ENCODE measurements at places on chromosomes 7 and 10.
A peak's percentile ranks its signal among the peaks of the same experiment; 100 is the strongest.

GRCh38 chr7:140876519-140877248 is 48.0 kb downstream of the BRAF start:
- DNase-seq: no peak

DNA sequence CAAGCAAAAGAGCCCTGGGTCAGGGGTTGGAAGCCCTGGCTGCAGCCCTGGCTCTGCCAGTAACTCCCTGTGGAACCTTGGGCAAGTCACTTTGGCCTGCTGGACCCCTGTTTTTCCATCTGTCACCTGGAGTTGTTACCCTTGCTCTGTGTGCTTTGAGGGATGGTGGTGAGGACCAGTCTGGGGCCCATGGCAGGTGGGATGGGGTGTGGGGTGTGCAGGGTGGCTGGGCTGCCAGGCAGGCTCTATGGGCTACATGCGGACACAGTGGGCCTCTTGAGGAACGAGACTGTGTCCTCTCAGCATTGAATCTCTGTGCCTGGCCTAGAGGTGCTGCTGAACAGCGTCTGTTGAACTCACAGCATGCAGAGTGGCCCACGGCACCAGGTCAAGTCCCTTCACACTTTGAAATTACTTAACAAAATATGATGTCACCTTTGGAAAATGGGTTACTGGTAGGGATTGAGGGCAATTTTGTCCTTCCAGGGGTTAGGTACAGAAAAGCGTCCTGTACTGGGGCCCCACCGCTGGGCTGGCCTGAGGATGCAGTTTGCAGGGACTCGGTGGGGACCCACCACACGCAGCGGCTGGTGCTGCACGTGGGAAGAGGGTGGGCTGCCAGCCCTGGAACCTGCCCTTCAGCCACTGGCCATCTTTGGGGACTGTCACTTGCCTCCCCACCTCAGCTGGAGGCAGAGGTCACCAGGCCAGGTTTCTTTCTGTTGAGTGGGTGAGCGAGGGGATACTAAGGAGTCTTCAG is 45.3 kb downstream of the PRF1 start:
- DNase-seq: no peak

DNA sequence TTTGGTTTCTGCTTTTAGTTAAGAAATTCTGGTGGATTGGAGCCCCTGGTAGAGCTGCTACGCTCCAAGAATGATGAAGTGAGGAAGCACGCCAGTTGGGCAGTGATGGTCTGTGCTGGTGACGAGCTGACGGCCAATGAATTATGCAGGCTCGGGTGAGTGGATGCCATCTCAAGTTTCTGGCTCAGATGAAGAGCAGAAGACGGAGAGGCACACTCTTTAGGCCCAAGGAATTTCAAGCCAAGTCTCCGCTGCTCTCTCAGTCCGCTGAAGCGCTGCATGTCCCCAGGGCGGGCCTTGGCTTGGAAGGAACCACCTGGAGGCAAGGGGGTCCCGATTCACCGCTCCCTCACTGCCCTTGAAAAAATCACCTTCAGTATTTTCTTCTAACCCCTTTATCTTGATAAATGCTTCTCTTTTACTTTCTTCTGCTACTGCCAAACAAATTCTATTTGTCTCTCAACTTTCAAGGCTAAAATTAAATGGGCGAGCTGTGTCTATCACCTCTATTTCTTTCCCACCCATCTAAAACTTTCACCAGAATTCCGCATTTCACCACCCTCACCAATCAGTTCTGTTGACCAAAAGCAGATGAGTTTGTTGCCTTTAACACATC is 74.2 kb downstream of the ARMC3 start:
- no peak for DNase-seq

DNA sequence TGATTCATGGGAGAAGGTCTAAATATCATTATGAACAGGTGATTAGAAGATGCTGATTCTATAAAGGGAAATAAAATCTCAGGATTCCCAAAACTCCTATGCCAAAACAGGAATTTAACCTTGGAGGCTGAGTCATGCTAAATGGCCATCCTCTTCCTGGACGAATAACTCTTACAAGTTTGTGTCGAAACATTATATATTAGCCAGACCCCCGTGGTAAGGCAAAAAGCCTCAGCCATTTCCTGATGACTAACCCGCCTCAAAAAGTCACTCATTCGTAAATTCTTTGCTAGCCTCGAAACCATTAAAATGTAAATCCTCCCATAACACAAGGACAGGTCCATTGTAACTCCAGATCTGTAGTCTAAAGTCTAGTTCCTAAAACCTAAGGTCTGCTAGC is 32.0 kb downstream of the CUL2 start:
- no peak for DNase-seq

DNA sequence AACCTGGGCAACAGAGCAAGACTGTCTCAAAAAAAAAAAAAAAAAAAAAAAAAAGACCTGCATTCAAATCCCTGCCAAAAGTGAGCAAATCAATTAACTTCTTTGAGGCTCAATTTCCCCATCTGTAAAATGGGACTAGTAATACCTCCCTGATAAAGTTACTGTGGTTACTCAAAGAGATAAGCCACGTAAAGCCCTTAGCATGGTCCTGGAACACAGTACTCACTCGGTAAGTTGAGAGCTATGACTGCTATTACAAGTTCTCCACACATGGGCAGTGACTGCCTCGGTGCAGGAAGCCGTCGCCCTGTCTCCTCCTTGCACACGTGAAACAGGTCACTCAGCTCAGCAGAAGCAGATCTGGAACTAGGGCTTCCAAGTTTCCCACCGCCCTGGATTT is 37.9 kb downstream of the DDIT4 start:
- DNase-seq: no peak

DNA sequence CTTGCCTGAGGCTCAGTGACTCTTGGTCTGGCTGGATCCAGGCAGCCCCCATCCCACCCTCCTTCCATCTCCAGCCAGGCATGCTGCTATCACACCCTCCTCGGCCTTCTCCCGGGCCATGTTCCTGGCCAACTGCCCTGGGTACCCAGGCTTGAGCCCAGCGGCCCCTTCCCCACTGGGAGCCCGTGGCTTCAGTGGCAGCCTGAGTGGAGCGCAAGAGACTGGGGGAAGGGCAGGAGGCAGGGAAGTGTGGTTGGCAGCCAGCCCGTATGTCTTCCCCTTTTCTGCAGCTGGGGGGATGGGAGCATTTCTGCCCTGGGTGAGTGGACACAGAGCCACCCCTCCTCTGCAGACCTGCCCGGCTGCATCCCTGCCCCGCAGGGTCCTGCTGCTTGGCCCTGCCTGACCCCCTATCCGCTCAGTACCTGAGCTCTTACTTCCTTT is 148.5 kb downstream of the ARHGAP22 start:
- DNase-seq: peak; percentile 37

DNA sequence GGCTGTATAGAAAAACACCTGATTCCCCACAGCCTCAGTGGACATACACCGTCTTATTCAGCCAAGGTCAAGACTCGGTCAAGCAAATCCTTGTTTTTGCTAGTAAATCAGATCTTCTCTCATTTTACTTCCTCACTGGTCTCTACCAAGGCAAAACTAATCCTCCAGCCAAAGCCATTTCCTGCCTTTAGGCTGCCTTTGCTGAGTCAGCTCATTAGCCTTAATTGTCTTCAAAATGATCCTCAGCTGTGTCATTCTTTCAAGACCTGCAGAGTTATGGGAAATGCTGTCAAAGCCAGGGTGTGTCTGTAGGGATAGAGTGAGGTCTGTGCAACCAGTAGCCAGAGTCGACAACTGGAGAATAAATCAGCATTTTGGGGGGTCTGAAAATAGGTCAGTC is 107.2 kb upstream of the FAM180A start:
- no peak for DNase-seq

DNA sequence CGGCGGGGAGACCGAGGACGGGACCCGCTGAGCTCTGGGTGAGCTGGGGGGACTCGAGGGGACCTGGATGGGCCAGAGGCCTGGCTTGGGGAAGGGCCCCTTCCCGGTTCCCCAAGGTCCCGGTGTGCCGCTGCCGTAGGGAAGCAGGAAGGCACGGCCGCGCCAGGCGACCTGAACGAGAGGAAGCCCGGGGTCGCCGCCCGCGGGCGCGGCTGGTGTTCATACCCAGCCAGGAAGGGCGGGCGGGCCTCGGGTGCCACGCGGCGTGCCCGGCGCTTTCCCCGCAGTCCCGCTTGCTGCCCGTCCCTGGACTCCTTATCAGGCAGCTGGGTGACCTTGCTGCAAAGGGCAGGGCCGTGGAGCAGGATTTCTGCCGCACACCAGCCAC is 38.0 kb downstream of the ZNF777 start:
- no peak for DNase-seq

- DNase-seq: no peak
These were observed 13.2 kb downstream of the UBTD1 start for GRCh38 chr10:97511711-97512440.

DNA sequence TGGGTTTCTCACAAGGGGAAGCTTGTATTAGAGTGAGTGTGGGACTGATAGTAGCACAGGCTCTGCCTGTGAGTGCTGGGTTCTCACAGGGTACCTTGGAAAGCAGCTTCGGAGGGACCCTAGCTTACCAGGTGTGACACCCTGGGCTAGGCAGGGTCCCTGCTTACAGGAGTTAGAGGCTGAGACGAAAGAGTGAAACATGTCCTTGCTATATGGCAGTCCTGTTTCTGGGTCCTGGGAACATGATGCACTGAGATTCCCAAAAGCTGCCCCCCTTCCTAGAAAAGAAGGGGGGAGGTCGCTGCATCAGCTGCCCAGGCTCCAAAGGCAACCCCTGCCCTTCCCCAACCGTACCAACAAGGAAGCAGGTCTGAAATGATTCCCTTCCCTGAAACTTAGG is 6.3 kb upstream of the ARHGAP22 start:
- no peak for DNase-seq

GRCh38 chr7:81327468-81328266 is 408.8 kb upstream of the SEMA3C start:
- DNase-seq: no peak

- DNase-seq: no peak
These were observed 97.2 kb upstream of the PODXL start for GRCh38 chr7:131653418-131654248.
